ENCODE measurements at places on chromosomes 2 and 18. TPM values are rescaled to one million over a fixed set of nuclear protein-coding genes. Genes with fewer than 3 reads are reported as not detected.
A peak's percentile ranks its signal among the peaks of the same experiment; 100 is the strongest.

The NPPC gene
- 0.76 TPM for total RNA-seq

GRCh38 chr2:231016566-231017230 is 20.6 kb upstream of the C2orf72 start:
- H3K4me3 ChIP-seq: no peak overlapping the region
- no peaks in the 10 kb centered on the region for H3K4me1 ChIP-seq
- peaks cover 36% of the 10 kb centered on the region for H3K27me3 ChIP-seq
- DNase-seq: no peak

DNA sequence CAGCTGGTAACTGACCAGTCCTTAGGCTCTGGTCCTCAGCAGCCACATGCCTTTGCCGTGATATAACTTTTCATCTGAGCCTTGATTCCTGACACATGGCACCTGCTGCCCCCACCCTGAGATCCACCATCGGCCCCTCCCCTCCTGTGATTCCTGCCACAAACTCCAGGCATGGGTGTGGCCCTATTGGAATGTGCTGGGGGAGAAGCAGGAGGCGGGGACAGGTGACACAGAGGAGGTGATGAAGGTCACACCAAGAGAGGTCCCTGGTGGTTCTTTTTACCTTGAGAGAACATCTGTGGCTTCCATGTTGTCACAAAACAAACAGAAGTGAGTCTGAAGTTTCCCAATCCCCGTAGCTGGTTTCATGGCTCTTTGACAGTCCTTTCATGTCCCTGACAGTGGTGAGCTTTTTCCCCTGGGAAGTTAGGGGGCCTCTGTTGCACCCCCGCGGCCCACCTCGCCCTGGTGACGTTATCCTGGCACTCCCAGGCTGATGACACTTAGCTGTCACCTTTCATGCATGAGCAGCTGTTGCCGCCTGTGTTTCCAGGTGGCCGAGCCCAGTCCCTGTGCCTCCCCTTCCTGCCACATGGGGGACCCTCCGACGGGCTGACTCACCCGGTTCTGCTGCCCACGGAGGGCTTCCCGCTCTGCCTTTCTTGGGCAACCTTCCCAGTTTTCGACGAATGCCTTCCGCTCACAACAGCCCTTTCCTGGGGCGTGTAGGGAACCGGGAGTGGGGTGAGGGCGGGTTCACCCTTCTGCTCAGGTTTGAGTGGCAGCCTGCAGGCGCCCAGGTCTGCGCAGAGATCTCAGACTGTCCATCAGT is 66.3 kb upstream of the GLI2 start:
- DNase-seq: no peak
- no peak overlapping the region for H3K27ac ChIP-seq
- no peaks in the 10 kb centered on the region for H3K36me3 ChIP-seq
- H3K27me3 ChIP-seq: peaks cover 18% of the 10 kb centered on the region

GRCh38 chr18:76568731-76569130 is 73.7 kb upstream of the ZNF516 start:
- no peaks in the 10 kb centered on the region for H3K36me3 ChIP-seq
- no peak for DNase-seq
- no peak overlapping the region for H3K4me3 ChIP-seq

- peak overlapping the region; percentile 74 for H3K4me3 ChIP-seq
- H3K27ac ChIP-seq: peak overlapping the region; percentile 93
- H3K4me1 ChIP-seq: peaks cover 70% of the 10 kb centered on the region
- peaks cover 2% of the 10 kb centered on the region for H3K36me3 ChIP-seq
- DNase-seq: peak; percentile 92
These were observed 158.3 kb downstream of the LDLRAD4 start for GRCh38 chr18:13376841-13377351.

- no peak overlapping the region for H3K27ac ChIP-seq
- no peak overlapping the region for H3K4me3 ChIP-seq
- DNase-seq: peak; percentile 87
- H3K4me1 ChIP-seq: peaks cover 22% of the 10 kb centered on the region
- H3K27me3 ChIP-seq: no peaks in the 10 kb centered on the region
These were observed 3.2 kb downstream of the PIGN start for GRCh38 chr18:62183578-62184195.

The MRPL33 gene
- 59.6 TPM for total RNA-seq

- H3K36me3 ChIP-seq: no peaks in the 10 kb centered on the region
- DNase-seq: no peak
- no peak overlapping the region for H3K27ac ChIP-seq
- peaks cover 39% of the 10 kb centered on the region for H3K27me3 ChIP-seq
- H3K4me3 ChIP-seq: no peak overlapping the region
- peaks cover 3% of the 10 kb centered on the region for H3K4me1 ChIP-seq
These were observed 10.9 kb upstream of the INPP5D start for GRCh38 chr2:233049194-233049761.
